Stimulated activated CD8-positive, alpha-beta memory T cell treated with anti-CD3 and anti-CD28 coated beads, Interleukin-4, amount 100 ng/mL, for 1 hour (primary cell): ENCODE measurements at places on chromosomes 12 and 14.

DNA sequence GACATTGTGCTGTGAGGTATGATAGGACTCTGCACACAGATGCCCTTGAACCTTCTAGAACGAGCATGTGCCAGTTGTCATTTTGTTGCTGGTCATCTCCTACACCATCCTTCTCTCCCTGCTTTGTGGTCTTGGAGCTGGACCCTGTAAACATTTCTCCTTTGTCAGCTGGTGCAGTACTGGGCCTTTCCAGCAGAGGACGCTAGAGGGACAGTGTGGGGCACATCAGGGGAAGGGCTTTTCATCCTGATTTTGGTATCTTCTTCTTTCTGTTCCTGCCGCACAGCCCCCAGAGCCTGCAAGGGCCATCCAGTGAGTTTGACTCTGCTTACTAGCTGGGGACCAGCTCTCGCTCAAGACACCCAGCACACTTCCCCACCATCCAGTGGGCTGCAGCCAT lies 484.6 kb downstream of the AACS start:
- no peak for DNase-seq

GRCh38 chr12:108340037-108340436 lies 926 bp upstream of the CMKLR1 start:
- DNase-seq: no peak

DNA sequence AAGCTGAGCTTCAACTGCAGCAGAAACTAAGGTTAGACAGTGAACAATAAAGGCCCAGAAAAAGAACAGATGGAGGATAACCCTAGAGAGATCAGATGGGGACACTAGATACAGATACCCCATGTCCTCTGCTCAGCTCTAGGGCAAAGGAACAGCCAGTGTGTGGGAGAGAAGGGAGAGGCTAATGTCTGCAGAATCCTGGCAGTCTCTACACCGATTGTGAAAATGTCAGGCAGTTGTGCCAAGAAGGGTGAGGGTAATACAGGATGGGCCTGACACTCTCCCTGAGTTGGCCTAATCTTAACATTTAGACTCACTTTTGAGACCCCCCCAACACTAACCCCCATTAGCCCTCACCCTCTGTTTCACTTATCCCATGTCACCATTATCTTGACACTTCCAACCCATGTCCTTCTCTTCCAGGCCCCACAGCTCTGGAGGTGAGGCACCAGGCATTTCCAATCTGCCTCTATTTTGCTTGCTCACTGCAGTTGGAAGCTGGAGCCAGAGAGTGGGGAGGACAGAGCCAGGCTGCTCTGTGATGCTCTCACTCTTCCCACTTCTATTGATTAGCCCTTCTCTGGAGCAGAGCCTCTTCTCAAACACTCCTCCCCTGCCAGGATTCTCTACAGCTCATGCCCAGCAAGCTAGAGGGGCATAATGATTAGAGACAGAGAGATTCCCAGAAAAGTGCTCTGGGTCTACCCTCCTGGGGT lies 3.0 kb upstream of the BLOC1S1 start:
- DNase-seq: no peak

DNA sequence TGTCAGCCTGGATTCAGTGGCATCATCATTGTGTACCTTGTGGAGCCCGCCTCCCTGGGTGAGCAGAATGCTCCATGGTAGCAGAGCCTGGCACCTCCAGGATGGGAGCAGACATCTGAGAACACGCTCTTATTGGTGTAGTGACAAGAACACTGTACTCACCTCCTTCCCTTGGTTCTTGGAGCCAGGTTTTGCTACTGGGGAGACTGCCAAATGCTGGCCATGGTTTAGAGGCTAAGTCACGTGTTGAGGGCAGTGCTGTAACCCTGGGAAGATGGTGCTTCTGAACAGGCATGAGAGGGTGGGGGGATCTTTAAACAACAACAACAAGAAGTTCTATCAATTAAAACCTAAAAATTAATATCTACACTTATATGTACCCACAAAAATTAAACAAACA lies 47.6 kb upstream of the ASPG start:
- DNase-seq: no peak

GRCh38 chr14:105145381-105146180 lies 23.0 kb downstream of the JAG2 start:
- DNase-seq: no peak

- DNase-seq: no peak
Measured at GRCh38 chr12:127383281-127383680, 883.7 kb upstream of the TMEM132C start.
